Left cardiac atrium (tissue), 4 donors: ENCODE measurements at places on chromosomes 1 and 21. TPM values are rescaled to one million over a fixed set of nuclear protein-coding genes. Genes with fewer than 3 reads are reported as not detected.

Gene IPP
- 9.4 TPM for total RNA-seq

Gene IQCC
- total RNA-seq, result 0.97 TPM

Gene LEFTY1
- not detected for total RNA-seq

Gene RGS4
- total RNA-seq, result 5.1 TPM

Gene CCDC17
- 1.2 TPM for total RNA-seq

Gene YBX1
- 764 TPM for total RNA-seq

Gene PODN
- 84.9 TPM for total RNA-seq

Gene LRRC3
- 1.4 TPM for total RNA-seq

Gene C1orf94
- not detected for total RNA-seq

Gene HAO2
- total RNA-seq, result not detected

Gene WNT4
- total RNA-seq, result not detected

Gene THEM4
- 17.6 TPM for total RNA-seq

Gene MYOCOS
- not detected for total RNA-seq

Gene HCRTR1
- 0.44 TPM for total RNA-seq

Gene MYOC
- 7.4 TPM for total RNA-seq

Gene PAQR6
- 0.71 TPM for total RNA-seq

Gene TRIM58
- 0.60 TPM for total RNA-seq

Gene HMCN1
- total RNA-seq, result 10.4 TPM
